ENCODE measurements at places on chromosomes 13 and 19. TPM values are rescaled to one million over a fixed set of nuclear protein-coding genes. Genes with fewer than 3 reads are reported as not detected.

DNA sequence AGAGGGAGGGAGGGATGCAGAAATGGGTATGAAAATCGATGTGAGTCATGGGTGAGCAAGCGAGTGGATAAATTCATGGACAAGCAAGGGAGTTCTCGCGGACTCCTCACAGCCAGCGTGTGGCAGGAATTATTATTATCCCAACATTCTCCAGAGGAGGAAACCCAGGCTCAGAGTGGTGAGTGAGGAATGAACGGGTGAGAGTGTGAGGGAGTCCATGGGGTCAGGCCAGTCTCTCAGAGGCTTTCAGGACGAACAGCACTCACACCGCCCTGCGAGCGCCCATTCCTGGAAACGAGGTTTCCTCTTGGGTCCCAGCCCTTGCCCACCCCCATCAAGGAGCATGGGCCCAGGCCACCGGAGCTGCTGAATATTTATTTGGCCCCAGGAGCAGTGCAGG is 6.3 kb upstream of the DNAAF3 start:
- no peak for DNase-seq

GRCh38 chr13:48508011-48508410 is 24.9 kb downstream of the RCBTB2 start:
- DNase-seq = no peak

DNA sequence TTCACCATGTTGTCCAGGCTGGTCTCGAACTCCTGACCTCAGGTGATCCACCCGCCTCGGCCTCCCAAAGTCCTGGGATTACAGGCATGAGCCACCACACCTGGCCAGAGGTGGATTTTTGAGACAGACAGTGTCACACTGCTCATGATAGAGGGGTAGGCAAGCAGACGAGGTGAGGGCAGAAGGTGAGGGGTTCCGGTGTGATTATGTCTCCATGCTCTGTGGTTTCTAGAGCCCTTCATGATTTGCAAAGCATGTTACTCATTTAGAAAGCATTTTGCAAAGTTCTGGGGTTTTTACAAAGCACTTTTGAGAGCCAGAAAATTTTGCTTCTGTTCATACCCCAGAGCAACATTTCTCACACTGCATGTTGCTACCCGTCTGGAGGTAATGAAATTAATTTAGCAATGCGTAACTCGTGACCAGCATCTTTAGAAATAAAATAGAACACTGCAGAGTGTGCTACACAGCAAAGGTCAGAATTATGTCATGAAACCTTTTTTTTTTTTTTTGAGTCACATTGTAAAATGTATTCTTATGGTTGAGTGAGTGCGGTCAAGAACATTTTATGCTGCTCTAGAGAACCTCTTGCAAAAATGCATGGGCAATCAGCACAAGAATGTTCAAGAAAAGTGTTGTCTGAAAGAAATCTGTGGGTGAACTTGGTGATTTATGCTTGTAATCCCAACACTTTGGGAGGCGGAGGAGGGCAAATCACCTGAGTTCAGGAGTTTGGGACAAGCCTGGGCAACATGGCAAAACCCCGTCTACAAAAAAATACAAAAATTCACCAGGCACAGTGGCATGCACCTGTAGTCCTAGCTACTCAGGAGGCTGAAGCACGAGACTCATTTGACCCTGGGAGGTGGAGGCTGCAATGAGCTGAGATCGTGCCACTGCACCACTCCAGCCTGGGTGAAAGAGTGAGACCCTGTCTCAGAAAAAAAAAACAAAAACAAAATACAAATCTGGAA is 58.0 kb downstream of the MAP4K1 start:
- DNase-seq = no peak

GRCh38 chr13:62357887-62358645 is 942.4 kb upstream of the PCDH20 start:
- DNase-seq = peak; percentile 33

DNA sequence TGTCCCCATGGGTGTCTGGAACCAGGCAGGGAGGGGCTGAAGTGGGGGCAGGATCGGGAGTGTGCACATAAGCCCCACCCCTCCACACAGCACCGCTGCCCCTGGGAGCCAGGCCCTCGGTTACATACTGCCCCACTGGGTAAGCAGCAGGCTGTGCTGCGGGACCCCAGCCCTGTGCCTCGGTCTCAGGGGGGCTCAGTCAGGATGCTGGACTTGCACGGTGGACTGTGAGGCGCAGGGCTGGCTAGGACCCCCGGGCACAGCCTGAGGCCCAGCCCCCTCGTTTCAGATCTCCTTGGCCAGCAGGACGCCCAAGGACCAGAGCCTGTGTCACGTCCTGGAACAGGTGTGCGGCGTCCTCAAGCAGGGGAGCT is 16.3 kb downstream of the MPND start:
- DNase-seq = no peak

DNA sequence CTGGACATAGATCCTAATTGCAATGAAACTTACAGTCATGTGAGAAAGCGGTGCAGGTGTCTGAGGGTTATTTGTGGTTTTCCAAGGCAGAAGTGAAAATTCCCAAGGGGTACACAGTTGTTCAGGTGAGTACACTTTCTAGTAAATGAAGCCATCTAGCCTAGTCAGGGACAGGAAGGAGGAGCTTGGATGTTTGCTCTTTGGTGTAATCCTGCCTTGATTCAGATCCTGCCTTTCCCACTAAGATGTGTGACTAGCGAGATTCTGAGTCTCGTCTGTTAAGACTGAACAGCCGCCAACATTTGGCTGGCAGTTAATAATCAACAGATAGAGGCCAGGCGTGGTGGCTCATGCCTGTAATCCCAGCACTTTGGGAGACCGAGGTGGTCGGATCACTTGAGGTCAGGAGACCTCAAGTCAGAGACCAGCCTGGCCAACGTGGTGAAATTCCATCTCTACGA is 2.5 kb downstream of the RPS9 start:
- no peak for DNase-seq

DNA sequence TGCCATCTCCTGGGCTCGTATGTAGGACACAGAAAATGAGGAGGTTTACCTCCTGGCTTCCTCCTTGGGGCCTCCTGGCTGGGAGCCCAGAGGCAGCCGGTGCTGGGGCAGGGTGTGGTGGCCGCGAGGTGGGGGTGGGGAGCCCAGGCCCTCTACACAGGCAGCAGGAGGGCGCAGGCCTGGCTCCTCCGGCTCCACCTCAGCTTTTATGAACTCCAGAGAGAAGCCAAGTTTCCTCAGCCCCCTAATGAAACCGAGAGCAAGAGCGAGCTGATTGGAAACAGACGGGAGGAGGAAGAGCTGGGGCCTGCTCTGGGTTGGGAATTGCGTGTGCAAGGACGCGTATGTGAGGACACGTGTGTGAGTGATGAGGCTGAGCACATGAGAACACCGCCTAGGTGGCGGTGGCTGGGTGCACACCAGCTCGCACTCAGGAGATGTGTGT is 23.1 kb downstream of the LYL1 start:
- peak; percentile 95 for DNase-seq

DNA sequence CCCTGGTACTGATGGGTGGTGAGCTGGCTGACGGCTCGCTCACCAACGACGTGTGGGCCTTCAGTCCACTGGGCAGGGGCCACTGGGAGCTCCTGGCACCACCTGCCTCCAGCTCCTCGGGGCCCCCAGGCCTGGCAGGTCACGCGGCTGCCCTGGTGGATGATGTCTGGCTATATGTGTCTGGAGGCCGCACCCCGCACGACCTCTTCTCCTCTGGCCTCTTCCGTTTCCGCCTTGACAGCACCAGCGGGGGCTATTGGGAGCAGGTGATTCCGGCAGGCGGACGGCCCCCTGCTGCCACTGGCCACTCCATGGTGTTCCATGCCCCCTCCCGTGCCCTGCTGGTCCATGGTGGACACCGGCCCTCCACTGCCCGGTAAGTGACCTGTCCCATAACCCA is 10.5 kb downstream of the MEGF8 start:
- DNase-seq = no peak

DNA sequence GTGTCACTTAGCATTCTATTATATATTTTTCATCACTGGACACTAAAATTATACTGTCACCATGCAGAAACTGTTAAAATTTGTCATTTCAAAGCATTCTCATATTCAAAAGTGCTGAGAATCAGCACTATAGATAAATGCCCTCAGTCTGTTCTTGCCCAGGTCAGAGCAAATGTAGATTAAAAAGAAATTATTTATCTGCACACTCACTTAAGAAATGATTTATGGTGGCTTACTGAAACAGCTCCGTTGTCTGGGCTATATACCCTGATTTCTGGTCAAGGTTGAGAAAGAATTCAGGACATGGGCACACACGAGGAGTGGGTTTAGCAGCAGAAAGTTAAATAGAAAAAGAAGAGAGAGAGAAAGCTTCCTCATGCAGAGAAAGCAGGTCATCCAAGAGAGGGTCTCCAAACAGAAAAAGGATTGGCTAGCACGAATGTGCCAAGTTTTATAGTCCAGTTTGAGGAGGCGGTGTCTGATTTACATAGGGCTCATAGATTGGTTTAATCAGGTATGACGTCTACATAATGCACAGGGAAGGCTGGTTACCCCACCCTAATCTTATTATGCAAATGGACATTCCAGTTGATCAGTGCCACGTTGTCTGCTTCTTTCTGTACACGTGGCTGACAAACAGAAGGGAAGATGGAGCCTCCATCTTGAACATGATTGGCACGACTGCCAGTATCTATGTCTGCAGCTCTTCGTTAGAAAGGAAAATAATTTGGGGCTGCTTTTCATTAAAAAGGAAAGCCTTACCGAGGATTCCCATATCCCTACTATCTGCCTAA is 47.3 kb upstream of the N4BP2L1 start:
- no peak for DNase-seq

DNA sequence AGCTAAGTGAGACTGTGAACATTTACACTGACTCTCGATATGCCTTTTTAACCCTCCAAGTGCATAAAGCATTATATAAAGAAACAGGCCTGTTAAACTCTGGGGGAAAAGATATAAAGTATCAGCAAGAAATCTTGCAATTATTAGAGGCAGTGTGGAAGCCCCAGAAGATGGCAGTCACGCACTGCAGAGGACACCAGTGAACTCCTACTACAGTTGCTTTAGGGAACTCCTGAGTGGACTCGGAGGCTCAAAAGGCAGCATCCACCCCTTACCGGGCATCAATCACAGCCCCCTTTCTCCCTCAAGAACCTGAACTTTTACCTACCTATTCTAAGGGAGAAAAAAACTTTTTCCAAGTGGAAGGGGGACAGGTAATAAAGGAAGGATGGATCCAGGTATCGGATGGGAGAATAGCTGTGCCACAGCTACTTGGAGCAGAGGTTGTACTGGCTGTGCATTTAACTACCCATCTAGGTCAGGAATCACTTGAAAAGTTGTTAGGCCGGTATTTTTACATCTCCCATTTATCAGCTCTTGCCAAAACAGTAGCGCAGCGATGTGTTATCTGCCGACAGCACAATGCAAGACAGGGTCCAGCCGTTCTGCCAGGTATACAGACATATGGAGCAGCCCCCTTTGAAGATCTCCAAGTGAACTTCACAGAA is 80.1 kb downstream of the ZNF486 start:
- peak; percentile 30 for DNase-seq

Gene ERCC5
- 47.4 TPM for total RNA-seq

Gene PSG7
- total RNA-seq = not detected

Gene FBN3
- 4.8 TPM for total RNA-seq

Gene KLK2
- not detected for total RNA-seq

Gene PSPN
- 1.2 TPM for total RNA-seq

Gene LIN7B
- total RNA-seq = 11.6 TPM

Gene C19orf73
- total RNA-seq = 0.35 TPM

Gene MIR17HG
- total RNA-seq = 6.3 TPM
